ENCODE measurements at places on chromosomes 11 and 22. TPM values are rescaled to one million over a fixed set of nuclear protein-coding genes. Genes with fewer than 3 reads are reported as not detected.

GRCh38 chr11:107898270-107898669, 30.0 kb upstream of the RAB39A start:
- peak; percentile 20 for DNase-seq

The TAGLN gene
- 12.6 TPM for polyA plus RNA-seq

The OR6A2 gene
- not detected for polyA plus RNA-seq

The DGKZ gene
- 15.8 TPM for polyA plus RNA-seq

The SLC36A4 gene
- 10.2 TPM for polyA plus RNA-seq

GRCh38 chr11:108220721-108221336, 1.6 kb downstream of the NPAT start:
- no peak for DNase-seq

The FOSL1 gene
- 2.8 TPM for polyA plus RNA-seq

The UCP3 gene
- 0.10 TPM for polyA plus RNA-seq

GRCh38 chr11:116776522-116776984, 3.8 kb upstream of the BUD13 start:
- no peak for DNase-seq

- DNase-seq, result no peak
Measured at GRCh38 chr11:124202951-124203350, 19.8 kb downstream of the OR10D3 start.

DNA sequence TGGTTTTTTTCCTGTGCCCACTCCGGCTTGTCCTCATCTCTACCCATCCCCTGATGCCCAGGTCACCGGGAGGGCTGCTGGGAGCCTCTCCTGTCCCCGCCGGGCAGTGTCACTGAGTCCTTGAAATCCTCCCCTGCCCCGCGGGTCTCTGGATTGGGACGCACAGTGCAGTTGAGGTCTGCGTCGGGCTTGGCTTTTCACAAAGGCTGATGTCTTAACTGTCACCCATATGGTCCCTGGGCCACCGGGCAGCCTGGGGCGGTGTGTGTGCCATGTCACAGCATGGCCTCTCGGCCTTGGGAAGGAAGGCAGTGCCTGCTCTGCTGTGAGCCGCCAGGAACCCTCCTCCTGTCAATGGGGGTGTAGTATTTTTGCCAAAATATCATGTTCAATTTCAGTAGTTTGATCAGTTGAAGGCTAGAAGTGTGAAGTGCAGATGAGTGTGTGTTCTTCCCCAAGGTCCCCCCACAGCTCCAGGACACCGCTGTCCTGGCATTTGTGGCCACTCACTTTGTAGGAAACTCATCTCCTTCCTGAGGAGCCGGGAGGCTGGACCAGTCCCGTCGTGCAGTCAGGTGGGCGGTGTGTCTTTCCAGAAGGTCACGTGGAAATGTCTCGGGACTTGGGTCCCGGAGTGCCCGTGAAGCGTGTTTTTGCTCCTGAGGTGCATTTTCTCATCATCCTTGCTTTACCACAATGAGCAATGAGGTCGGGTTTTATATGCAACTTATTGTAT, 37.6 kb downstream of the CTTN start:
- no peak for DNase-seq

DNA sequence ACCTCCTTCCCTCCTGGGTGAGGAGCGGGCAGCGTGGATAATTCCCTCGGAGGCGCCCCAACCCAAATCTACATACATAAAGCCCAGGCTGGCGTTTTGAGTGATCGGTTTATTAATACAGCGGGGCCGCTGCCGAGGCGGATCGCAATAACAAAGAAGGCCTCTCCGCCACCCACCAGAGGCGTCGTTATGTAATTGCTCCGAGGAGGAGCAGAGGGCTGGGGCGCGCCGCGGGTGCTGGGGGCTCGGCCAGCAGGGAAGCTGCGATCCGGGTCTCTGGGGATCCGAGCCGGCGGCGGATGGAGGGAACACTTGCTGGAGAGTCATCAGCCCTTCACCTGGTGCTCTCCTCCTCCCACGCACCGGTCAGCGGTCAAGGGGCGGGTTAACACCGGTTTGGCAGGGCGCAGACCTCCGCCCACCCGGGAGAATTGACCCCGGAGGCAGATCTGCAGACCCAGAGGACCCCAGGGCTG, 6.4 kb upstream of the TP53I11 start:
- no peak for DNase-seq

All from HepG2 (cell line).